ENCODE measurements at places on chromosomes 1 and 21.

GRCh38 chr1:3625151-3625907 lies 514 bp downstream of the TPRG1L start:
- DNase-seq = no peak

DNA sequence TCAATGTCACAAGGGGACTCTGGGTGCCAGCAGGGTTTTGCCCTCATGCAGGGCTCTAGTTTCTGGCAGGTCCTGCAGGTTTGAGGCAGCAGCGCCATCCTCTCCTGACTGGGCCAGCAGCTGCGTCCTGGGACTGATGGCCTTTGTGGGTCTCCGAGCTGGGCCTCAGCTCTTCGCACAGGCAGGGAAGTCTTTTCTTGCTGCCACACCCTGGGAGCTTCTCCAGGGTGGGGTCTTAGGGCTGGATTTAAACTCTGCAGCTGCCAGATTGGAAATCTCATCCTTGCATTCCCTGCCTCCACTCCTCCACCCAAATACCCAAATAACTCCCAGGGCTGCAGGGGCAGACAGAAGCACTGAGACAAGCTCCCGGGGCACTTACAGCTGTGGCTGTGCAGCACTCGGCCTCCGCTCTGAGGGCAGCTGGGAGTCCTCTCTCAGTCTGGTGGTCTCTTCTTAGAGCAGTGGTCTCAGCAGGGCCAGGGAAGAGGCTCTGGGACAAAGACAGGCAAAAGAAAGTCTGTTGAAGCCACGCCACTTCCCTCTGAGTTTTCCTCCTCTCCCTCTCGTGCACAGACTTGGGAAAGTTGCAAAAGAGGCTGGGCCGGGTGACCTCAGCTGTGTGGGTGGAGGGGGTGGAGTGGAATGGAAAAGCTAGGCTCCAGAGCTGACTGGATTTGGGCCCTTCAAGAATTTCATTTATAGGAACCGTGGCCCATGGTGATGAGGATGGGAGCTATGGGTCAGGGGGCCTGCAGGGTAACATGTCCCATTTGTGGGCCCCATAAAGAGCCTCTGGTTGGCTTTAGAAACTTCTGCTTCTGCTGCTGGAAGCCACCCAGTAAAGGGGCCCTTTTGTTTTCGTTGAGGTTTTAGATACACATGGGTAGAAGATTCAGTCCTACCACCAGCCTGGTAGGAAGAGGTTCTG lies at the start of gene RAB7B:
RAB7B (minus strand) TSS at position 525 of the 931 bp plus-strand sequence. CDS start 9,260 bp downstream, outside the sequence.
- DNase-seq = no peak

- no peak for DNase-seq
Observed at GRCh38 chr1:185042737-185043136, 2.6 kb upstream of the RNF2 start.

GRCh38 chr1:62905872-62906271 lies 121.9 kb downstream of the ATG4C start:
- no peak for DNase-seq

DNA sequence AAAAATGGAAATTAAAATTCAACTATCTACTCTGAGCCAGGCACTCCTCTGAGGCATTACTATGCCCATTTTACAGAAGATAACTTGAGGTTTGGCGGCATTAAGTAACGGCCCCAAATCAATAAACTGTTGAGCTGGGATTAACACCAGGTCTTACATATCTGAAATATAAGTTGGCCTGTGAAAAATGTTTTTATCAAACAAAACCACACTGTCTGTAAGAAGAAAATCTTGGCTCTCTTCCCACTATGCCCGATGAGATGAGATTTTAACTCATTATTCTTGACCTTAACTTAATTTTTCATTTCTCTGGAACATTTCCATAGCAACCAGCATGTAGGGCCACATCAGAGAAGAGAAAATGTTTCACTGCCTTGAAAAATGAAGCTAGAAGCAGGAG lies 21.8 kb downstream of the RC3H1 start:
- no peak for DNase-seq

GRCh38 chr1:28087614-28088167 lies 719 bp downstream of the EYA3 start:
- no peak for DNase-seq

DNA sequence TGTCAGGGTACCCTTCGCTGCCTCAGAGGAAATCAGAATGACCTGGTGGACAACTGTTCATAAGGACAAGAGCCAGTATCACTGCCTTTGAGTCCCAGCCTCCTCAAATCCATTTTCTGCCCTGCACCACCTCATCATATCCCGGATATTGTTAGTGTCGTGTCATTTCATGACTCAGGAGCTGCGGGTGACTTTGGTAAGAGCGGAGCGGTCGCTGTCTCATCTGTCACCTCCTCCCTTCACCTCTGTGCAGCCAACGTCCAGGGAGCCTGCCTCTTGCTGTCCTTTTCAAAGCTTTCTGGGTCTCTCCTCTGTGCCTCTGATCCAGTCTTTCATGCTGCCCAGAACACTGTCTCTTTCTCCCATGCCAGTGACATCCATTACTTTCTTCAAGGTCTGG lies 7.0 kb upstream of the C1orf198 start:
- no peak for DNase-seq

DNA sequence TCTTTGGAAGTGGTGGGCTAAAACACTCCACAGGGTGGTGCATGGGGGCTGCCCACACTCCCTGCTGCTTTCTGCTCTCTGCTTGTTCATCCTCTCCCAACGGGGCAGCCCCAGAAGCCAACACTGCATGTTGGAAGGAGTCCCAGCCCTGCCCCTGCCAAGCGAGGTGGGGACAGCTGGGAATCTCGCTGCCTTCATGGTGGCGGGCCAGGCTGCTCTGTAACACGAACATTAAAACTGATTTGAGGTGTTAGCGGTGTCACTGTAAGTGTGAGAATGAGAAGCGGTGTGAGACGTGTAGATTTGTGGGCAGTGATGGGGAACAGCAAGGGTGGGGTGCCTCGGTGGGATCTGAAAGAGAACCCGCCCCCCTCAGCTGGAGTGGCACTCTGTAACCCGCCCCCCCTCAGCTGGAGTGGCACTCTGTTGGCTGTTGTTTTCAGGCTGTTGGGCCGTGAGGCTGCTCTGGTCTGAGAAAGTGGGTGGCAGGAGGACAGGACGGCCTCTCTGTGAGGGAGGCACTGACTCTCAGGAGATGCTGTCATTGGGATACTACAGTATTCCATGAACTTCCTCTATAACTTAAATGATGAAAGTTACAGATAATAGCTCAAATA lies 80.9 kb downstream of the PCBP3 start:
- DNase-seq = no peak

- no peak for DNase-seq
Observed at GRCh38 chr1:98702976-98703375, 41.5 kb downstream of the SNX7 start.

- no peak for DNase-seq
Observed at GRCh38 chr1:13766592-13767564, 66.9 kb downstream of the PRDM2 start.

- DNase-seq = no peak
Observed at GRCh38 chr1:65845535-65846060, 52.9 kb downstream of the PDE4B start.

DNA sequence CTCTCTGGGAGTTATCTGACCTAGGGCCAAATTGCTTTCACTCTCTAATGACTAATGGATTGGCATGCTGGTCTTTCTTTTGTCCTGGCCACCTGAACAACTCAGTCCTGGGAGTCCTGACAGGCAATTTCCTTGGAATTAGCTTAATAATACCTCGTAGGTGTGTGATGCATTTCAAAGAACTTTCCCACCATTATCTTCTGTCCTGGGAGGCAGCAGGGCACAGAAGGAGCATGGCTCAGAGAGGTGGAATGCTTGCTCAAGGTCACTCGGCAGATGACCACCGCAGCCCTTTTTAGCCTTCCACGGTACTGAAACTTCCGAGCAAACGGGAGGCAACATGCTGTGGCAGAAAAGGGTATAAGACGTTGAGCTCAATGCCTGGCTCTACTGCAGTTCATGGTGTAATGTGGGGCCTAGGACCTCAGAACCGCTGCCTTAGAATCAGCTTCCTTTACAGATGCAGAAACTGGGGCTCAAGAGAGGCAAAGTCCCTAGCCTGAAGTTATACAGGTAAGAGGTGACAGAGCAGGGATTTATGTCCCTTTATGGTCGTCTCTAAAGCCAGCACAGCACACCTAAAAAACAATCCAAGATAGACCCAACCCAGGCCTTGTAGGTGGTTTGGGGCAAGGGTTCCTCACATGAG lies 3.2 kb downstream of the ID3 start:
- no peak for DNase-seq

- DNase-seq = no peak
Observed at GRCh38 chr21:34695434-34695833, 26.6 kb downstream of the CLIC6 start.

DNA sequence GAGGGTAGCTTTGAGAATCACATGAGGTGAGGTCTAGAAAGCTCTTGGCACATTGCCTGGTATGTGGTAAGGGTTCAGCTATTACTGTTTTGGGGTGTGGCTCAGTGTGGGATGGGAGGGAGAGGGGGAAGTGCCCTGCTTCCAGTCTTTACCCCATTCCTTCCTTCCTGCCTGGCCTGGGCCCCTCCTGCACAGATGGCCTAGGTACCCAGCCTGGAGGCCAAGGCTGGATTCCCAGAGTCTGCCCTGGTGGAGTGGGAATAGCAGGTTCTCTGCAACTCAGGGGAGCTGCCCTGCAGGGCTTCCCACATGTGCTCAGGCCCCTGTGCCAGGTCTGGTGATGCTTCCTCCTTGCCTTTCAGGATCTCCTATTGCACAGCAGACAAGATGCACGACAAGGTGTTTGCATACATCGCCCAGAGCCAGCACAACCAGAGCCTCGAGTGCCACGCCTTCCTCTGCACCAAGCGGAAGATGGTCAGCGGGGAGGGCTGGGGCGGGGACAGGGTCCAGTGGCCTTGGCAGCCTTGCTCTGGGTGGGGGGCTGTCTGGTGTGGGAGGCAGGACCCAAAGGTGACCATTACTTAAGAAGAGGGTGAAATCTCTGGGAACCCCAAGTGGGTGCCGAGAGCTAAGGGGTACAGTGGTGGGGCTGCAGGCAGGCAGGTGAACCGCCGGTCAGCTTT lies 13.5 kb downstream of the LDLRAP1 start:
- DNase-seq = no peak

DNA sequence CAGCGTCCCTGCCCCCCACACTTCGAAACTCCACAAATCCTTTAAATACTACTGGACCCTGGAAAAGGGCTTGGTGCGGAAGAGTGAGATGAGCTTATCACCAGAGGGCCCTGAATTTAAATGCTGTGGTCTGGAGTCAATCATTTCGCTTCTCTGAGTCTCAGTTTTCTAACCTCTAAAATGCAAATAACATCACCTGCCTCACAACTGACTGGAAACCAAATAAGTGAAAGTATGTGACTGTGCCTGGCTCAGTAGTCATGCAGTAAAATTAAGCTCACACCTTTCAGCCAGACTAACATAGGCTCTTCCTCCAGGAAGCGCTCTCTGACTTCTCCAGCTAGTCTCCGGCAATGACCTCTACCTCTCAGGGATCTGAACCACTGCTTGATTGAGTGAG lies 4.2 kb downstream of the GJA4 start:
- DNase-seq = no peak

DNA sequence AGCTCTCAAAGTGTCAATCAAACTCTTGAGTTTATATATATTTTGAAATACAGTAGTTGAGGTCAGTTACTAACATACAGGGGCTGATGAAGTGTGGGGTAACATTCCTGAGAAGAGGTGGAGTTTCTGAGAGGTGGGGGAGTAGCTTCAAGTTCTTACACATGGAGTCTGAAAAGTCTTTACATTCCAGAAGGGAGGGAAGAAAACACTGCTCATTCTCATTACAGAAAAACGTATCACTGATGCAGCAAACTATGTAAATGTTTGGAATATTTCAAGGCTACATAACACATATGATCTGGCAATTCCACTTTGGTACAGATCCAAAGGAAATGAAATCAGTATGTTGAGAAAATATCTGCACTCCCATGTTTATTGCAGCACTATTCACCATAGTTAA lies 1065.8 kb upstream of the B3GALT2 start:
- DNase-seq = no peak

DNA sequence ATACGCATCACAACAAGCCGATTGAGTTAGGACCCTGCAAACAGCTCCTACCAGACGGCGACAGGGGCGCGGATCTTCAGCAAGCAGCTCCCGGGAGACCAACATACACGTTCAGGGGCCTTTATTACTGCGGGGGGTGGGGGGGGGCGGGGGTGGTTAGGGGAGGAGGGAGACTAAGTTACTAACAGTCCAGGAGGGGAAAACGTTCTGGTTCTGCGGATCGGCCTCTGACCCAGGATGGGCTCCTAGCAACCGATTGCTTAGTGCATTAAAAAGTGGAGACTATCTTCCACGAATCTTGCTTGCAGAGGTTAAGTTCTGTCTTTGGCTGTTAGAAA lies 162.0 kb downstream of the RUNX1 start:
- DNase-seq = no peak

DNA sequence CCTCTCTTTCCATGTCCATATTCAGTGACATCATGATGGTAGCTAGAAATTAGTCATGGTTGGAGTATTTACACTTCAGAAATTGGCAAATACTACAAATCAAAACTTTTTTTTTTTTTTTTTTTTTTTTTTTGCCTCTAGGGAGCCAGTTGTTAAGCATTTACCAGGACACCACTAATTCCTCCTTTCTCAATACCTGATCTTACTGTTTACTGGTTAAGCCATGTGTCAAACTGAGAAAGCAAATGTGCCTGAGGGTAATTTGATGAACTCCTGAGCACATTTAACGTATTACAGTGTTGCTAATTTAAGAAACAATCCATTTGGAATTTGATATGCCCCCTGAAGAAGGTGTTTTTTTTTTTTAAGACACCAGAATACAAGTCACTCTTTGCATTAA lies 94.4 kb downstream of the DNM3 start:
- no peak for DNase-seq

- DNase-seq = no peak
Observed at GRCh38 chr1:41582004-41582325, 97.5 kb upstream of the EDN2 start.

DNA sequence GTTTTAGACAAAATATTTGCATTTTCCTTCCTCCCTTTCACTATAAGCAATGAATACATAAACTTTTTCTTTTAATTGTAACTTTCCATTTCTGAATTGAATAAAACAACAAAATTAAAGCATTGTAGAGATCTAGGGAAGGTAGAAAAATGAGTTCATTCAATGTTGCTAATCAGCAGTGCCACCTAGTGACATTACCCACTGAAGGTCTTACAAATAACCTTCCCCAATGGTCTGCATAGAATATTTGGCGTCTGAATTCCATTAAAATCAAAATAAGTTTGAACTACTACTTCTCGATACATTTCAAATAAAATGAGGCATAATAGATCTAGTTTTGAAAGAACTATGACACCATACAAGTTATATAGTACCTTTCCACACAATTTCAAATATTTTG lies 19.6 kb downstream of the FH start:
- DNase-seq = no peak

GRCh38 chr1:161994175-161994668 lies 29.4 kb downstream of the OLFML2B start:
- no peak for DNase-seq

- DNase-seq = no peak
Observed at GRCh38 chr1:171911506-171911905, 70.2 kb downstream of the DNM3 start.

DNA sequence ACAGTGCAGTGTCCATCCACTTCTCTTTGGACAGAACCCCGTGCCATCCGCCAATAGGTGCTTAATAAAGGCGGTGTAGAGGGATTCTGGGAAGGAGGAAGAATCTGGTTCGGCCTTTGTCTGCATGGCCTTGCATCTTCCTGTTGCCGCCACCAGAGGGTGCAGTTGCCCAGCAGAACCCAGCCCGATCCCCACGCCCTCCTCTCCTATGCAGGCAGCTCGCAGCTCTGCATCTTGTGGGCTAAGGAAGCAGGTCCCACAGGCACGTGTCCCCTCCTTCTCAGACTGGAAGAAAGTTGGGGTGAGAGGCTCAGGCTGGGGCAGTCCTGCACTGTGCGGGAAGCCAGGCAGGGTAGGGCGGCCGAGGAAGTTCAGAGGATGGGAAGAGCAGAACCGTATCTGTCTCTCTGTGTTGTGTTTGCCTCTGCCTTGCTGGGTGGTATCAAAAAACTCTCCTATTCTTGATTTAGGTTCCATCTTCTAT lies 20.8 kb downstream of the NAV1 start:
- no peak for DNase-seq
